ENCODE measurements at places on chromosomes 16 and 17.

- DNase-seq, result no peak
Measured at GRCh38 chr16:81029930-81030604, 5.6 kb upstream of the ATMIN start.

GRCh38 chr17:31388770-31389656 is 2.5 kb upstream of the RAB11FIP4 start:
- no peak for DNase-seq

GRCh38 chr16:69057400-69058378 is 47.8 kb upstream of the HAS3 start:
- DNase-seq, result peak; percentile 40

DNA sequence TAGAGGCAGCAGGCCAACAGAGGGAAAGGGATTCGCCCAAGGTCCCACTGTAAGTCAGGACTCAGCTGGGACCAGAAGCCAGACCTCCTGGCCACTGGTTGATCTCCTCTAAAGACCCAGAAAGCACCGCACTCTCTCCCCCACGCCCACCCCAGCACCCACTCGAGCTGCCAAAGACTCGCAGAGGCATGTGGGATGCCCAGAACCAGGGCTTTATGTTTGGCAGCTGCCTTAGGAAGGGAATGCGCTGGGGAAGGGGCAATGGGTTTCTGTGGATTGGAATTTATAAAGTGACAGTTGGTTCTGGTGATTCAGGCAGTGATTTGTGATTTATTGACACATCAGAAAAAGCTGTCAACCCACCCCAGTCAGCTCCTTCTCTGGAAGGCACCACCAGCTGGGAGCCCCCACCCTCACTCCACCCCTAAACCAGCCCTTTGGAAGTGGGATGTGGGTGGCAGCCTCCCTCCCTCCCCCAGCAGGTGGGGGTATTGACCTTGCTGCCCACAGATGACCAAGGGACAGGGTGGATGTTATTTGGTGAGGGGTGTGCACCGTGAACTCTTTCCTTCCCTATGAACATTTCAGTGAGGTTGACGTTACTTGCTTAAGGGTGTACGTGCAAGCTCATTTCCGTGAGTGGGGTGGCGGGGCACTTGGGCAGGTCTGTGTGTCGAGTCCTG is 76.6 kb upstream of the DNAJA2 start:
- no peak for DNase-seq

GRCh38 chr17:71184716-71185115 is 936.1 kb upstream of the SOX9 start:
- DNase-seq, result peak; percentile 80

DNA sequence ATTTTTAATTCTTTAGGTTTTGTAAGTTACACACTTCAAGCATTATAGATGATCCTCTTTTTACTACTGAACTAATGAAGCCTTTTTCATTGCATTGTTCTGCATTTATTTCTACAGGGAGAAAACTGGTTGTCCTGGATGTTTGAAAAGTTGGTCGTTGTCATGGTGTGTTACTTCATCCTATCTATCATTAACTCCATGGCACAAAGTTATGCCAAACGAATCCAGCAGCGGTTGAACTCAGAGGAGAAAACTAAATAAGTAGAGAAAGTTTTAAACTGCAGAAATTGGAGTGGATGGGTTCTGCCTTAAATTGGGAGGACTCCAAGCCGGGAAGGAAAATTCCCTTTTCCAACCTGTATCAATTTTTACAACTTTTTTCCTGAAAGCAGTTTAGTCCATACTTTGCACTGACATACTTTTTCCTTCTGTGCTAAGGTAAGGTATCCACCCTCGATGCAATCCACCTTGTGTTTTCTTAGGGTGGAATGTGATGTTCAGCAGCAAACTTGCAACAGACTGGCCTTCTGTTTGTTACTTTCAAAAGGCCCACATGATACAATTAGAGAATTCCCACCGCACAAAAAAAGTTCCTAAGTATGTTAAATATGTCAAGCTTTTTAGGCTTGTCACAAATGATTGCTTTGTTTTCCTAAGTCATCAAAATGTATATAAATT is 53.0 kb downstream of the TUBD1 start:
- no peak for DNase-seq

DNA sequence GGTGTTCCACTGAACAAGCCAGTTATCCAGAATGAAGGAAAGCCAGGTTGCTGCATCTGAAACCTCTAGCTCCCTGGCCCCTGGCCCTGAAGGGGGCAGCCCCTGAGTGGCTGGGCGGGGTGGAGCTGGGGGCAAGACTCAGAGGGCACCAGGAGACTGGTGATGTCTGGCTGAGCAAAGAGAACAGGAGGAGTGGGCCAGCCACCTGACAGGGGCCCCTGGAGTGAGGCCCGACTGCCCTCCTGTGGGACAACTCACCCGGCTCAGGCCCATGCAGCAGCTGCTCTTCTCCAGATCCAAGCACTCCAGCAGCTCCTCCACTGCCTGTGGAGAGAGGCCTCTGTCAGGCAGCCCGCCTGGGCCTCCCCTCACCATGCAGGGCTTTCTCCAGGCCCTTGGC is 60.4 kb downstream of the PIPOX start:
- DNase-seq, result no peak
